ENCODE measurements at places on chromosomes 2 and 18.
A peak's percentile ranks its signal among the peaks of the same experiment; 100 is the strongest.

DNA sequence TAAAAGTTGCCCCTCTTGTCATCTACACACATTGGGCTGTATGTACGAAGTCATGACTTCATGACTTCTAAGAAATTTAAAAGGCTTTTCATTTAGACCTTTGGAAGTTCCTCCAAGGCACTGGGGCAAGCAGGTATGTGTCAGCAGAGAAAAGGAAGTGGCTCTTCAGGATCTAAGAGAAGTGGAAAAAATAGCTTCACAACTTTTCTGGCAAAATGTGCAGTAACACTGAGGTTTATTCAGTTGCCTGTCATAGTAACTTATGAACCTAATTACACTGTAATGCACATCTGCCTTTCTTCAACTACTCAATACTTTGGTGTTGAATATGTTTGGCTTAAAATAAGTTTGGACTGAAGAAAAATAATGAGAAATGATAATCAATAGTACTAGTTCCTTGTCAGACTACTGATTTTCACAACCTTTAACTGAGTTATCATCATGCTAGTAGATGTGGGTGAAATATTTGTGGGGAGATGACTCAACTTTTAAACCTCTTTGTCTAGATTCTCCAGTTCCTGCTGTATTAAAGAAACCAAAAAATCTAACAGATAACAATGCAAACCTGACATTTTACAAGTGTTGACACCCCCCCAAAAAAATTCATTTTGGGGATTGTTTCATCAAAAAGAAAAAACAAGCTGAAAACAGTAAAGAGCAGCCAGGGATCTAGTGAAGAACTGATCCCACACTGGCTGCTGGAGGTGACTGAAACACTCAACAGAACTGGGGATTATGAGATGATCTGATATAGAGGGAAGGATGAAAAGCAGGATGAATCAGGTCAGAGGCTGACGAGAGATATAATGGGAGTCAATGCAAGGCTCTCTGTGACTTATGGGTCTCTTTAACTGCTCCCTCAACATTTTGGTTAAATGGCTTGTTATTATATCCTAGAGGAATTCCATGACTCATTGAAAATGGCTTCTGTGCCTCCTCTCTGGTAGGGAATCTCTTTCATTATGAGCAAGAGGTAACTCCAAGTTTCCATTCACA is 84.6 kb downstream of the COLEC12 start:
- peak; percentile 68 for DNase-seq

DNA sequence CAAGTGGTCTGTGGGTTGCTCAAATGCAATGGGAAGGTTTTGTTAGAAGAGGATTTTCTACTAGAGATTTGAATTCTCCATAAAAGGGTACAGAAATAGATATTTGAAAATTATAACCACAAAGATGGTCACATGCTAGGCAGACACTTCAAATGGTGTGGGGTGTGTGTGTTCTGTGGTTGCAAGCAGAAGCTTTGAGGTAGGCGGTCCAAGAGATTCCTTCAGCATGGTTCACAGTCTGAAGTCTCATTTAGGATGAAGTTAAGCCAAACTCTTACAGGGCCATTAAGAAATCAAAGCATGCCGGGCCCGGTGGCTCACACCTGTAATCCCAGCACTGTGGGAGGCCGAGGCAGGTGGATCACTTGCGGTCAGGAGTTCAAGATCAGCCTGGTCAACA is 38.3 kb upstream of the RMDN2 start:
- peak; percentile 67 for DNase-seq

DNA sequence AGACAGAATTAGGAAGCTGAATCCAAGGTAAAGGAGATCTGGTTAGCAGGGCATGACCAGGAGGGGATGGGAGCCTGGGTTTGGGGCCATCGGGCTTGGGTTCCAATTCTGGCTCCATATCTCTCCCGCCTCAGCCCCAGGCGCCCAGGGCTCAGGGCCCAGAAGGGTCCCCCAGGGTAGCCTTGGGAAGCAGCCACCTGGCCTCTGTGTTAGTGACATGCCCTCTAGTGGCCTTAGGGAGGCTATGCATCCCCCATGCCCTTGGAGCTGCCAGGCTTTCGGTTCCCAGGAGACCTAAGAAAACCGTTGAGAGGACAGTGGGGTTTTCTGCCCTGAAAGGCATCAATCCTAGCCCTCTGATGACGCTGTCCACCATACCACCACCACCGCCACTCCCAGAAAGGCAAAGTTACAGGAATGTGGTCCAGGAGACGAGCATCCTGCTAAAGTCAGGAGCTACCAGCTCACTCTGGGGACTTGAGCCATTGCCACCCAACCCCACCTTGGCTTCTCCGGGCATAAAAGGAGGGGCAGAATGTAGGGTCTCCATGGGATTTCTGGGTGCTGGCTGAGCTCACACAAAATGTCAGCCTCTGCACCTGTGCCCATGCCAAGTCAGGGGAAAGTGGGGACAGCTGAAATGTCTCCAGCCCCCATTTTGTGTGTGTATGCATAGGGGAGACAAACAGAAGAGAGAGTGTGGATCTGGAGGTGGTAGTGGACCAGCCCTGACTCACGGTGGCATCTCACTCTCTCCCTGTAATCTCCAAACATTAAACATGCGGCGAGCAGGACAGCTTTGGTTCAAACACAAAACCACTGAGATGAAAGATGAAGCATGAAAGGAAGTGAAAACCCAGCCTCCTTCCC is 56.5 kb downstream of the EMX1 start:
- DNase-seq = peak; percentile 89

- no peak for DNase-seq
These were observed 112.9 kb downstream of the PXDN start for GRCh38 chr2:1631292-1632001.

DNA sequence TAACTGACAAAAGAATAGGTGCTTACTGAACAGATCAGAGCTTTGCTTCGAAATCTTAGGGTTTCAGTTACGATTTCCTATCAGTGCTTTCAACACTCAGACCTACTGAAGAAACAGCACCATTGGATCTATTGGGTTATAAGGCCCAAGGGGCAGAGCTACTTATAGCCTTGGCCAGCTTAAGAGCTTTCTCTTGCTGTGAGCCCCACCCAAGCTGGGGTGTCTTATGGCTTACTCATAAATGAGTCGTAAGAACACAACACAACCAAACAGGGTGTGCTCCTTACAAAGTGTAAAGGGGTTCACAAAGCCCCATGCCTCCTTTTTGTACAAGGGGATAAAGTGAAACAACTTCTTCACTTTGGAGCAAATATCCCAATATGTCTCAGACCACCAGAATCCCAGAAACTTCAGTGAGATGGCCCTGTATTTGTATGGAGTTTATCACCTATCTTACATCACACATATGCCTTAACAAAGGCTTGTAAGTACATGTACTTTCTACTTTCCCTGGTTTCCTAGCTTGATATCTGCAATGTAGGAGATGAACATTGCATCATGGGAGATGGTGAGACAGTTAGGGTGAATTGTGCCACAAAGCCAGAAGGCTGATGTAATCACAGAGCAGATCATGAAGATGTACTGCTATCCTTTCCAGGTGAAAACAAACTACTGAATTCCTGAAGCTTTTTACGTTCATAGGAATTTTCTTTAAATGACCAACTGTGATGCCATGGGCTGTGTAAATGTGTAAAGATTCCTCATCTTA is 115.5 kb upstream of the GLI2 start:
- no peak for DNase-seq

DNA sequence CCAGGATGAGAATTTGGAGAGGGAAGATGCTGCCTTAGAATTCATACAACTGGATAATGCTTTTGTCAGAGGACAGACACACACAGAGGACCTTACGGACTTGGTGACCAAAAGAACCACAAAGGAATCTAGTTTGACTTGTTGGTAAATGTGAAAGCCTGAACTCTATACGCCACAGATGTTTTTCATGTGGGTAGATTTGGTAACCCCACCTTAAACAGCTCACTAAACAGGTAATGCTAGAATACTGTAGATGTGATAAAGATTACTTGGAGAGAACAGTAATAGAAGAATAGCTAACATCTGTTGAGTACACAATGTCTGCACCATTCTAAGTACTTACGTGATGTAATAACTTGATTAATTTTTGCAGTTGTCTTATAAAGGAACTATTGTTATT is 24.1 kb downstream of the ANXA4 start:
- no peak for DNase-seq

- DNase-seq = no peak
These were observed 87.5 kb downstream of the AQP4 start for GRCh38 chr18:26778054-26778393.

DNA sequence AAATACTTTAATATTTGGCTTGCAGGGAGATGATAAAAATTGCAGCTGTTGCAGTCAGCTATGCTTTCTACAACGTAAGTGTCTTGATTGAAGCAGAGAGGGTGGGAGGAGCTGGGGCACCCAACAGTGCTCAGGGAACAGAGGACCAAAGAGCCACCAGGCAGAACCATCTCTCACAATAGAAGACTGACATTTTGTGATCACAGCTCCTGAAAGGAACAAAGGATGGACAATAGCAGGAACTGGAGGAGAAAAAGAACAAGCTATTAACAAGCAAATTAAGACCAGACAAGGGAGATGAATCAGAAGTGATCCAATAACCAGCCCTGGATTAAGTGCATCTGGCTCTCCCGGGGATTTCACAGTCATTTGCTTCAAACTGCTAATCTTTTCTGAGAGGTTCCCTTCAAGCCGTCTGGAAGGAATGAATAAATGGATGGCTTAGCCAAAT is 65.7 kb upstream of the SMAD2 start:
- no peak for DNase-seq
